ENCODE measurements at places on chromosomes 2 and 18.

DNA sequence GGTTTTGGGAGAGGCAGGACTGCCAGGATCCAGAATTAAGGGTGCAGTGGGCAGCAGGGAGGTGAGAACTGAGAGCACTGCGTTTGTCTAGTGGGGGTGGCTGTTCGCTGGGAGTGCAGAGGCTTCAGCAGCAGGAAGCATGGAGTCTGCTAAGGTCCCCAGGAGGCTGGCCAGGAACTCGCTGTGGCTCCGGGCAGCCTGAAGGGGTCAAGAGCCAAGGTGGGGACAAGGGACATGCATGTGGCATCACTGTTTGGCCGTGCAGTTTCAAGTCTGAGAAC, 43.2 kb upstream of the SEMA4C start:
- no peak for DNase-seq

- no peak for DNase-seq
These were observed 10.1 kb downstream of the EXOC6B start for GRCh38 chr2:72815655-72816278.

DNA sequence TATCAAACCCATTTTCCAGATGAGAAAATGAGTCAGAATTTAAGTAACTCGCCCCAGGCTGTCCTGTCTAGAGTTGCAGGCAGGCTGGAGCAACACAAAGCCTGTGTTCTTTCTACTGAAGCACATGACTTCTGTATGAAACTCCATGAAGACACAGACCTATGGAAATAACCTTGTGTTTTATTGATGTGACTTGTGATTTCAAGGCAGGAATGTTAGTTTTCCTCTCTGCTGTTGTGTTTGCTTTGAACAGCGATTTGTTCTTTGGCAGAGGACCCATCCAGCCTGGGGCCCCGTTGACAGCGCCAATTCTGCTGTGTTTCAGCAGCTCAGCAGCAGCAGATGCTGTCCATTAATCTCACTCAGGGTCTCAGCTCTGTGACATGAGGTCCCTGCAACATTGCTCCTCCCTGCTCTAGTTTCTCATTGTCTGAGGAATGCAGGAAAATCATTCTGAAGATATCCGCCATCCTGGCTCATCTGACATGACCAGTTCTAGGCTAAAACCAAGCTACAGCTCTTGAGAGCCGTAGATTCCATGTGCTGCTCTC, 344.3 kb upstream of the RAB12 start:
- DNase-seq = no peak

DNA sequence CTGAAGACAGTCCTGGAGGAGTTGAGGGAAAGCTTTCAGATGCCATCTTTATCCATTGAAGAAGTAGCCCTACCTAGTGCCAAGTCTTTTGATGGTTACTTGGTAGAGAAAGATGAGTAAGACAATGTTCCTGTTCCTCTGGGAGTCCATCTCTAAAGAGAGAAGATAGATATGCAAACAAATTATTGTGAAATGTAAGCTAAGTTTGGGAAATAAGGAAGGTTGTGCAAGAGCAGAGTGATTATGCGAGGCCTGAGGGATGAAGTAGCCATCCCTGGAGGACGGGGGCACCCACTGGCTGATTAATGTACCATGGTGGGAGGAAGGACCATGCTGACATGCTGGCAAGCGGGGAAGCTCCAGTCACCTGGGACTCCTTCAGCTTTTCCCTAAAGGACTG, 994 bp upstream of the DTNA start:
- DNase-seq = no peak

DNA sequence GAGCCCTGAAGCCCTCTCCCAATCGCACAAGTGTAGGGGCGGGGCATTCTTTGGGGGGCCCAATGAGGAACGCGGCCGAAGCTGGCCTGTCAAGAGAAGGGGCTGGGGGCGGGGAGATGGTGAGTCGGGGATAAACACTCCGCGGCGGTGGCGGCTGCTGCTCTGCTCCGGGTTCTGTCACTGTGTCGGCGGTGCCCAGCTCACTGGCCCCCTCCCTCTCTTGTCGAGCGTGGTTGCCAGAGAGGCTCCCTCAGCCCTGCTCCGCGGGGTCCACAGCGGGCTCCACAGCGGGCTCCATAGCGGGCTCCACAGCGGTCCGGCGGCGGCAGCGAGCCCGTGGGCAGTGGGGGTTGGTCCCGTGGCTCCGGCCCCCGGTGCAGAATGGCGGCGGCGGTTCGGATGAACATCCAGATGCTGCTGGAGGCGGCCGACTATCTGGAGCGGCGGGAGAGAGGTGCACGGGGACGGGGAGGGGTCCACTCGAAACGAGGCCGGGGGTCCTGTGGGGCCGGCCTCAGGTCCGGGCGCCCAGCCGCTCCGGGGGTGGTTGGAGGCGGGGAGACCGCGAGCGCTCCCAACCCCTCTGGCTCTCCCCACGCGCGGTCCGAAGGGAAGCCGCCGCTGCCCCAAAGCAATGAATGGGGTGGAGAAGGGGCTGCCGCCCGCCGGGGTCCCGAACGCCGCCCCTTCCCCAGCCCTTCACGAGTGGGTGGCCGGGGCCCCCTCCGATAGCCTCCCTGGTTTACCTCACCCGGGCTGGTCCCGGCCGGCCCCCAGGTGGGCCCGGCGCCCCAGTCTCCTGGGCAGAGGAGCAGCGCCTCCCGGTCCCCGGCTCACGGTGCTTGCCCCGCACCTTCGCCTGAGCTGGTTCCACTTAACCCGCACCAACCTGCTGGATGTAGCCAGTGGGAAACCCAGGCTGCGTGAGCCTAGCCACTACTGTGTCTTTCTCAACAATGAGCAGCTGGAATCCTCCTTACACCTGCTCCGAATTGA, at the start of gene MXD1:
TSS of gene MXD1 (plus strand) at position 160 of the 996 bp plus-strand sequence. CDS start at position 382, 222 bp downstream.
- DNase-seq = no peak

DNA sequence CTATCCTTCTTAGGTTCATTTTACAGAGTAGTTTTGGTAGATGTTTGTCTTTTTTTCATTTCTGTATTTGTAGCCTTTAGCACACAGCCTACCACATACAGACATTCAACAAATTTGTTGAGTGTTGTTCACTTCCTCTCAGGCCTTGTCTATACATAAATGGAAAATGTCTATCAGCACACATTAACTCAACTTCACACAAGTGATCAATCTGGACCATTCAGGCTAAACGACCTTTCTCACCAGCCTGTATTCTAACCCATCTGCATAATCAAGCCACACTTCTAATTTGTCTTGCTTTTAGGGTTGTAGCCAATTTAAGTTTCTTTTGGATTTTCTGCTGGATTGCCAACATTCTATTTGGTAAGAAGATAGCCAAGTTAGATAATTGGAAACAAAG, 59.9 kb upstream of the DARS1 start:
- DNase-seq = no peak

- DNase-seq = no peak
These were observed 77.5 kb downstream of the EIF2AK3 start for GRCh38 chr2:88549616-88550292.

- DNase-seq = no peak
These were observed 163.3 kb downstream of the SLC39A10 start for GRCh38 chr2:195820373-195820772.

DNA sequence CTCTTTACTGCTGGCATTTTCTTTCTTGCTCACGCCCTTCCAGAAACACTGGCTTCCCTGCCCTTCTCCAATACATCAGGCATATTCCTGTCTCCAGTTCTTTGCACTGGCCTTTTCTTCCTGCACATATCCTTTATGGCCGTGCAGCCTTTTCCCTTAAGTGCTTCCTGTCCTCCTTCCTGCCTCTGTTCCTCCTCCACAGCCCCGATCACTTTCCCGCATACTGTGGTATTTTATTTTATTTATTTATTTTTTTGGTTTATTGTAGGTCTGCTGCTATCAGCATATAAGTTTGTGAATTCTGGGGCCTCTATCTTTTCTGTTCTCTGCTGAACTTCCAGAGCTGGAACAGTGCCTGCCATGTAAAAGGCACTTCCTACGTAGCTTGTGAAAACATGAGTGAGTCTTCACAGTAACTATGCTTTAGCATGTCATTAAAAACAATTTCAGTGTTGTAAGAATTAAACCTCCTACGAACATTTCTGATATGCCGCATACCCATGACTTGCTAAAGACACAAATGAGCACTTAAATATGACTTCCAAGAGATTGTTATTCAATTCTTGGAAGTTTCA, 289.1 kb downstream of the TRIB2 start:
- no peak for DNase-seq

- DNase-seq = no peak
These were observed 27.5 kb downstream of the TFCP2L1 start for GRCh38 chr2:121257480-121257840.

- DNase-seq = no peak
These were observed 68.6 kb downstream of the CAMKMT start for GRCh38 chr2:44430342-44430741.

- peak; percentile 47 for DNase-seq
These were observed 745 bp downstream of the MSH2 start for GRCh38 chr2:47403609-47404193.

GRCh38 chr2:36696533-36696932, at the start of gene VIT:
VIT (plus strand) TSS chr2:36696707; CDS start chr2:36716371, 19,664 bp downstream.
- no peak for DNase-seq

DNA sequence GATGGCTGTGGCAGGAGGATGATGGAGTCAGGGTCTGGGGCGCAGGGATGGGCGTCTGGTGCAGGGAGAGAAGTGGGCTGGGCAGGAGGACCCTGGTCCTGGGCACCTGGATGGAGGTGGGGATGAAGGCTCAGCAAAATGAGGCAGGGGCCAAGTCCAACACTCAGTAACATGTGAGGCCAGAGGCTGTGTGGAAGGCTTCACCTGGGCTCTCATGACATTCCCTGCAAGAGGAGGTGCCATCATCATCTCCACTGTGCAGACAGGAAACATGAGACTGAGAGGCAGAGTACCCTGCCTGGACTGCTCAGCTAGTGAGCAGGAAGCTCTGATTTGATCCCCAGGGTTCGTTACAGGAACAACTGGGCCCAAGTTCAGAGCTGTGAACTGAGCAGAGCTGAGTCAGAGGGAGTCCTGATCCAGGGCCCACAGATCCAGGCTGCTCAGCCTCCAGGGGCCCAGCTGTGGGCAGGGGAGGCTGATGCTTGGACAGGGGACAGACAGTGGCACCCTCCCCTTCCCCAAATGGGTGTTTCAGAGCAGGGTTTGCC, 36.9 kb downstream of the HJURP start:
- DNase-seq = no peak

Data from activated CD8-positive, alpha-beta memory T cell treated with anti-CD3 and anti-CD28 coated beads, Interleukin-2, amount 50 U/mL, for 48 hours (primary cell).